ENCODE measurements at places on chromosomes 12 and 14.

- no peak for DNase-seq
Observed at GRCh38 chr12:1362143-1362662, 232.2 kb downstream of the FBXL14 start.

DNA sequence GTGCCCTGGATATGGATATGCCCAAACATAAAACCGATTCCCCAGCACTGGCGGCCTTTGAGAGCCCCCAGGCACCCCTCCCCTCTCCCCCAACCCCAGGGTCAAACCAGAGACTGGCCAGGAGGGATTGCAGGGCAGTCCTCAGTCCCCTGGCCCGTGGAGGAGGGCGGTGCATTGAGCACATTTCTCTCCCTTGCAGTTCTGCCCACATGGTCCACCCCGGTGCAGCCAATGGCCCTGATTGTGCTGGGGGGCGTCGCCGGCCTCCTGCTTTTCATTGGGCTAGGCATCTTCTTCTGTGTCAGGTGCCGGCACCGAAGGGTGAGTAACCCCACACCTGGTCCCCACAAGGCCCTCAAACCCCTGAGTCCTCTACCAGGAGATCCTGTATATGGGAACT is 3.4 kb upstream of the GPR162 start:
- DNase-seq: no peak

GRCh38 chr12:57604992-57605810 is 577 bp downstream of the DTX3 start:
- no peak for DNase-seq

GRCh38 chr12:104636496-104636895 is 179.7 kb downstream of the CHST11 start:
- DNase-seq: no peak

GRCh38 chr12:56676851-56677580 is 11.1 kb downstream of the PTGES3 start:
- DNase-seq: no peak

Measured in RWPE1 (cell line).